Stimulated activated CD4-positive, alpha-beta T cell treated with anti-CD3 and anti-CD28 coated beads, TNF-alpha, amount 100 ng/mL, for 4 hours (primary cell): ENCODE measurements at places on chromosomes 3 and 15.

GRCh38 chr15:100125401-100126191 lies 216.2 kb downstream of the ADAMTS17 start:
- no peak for DNase-seq

DNA sequence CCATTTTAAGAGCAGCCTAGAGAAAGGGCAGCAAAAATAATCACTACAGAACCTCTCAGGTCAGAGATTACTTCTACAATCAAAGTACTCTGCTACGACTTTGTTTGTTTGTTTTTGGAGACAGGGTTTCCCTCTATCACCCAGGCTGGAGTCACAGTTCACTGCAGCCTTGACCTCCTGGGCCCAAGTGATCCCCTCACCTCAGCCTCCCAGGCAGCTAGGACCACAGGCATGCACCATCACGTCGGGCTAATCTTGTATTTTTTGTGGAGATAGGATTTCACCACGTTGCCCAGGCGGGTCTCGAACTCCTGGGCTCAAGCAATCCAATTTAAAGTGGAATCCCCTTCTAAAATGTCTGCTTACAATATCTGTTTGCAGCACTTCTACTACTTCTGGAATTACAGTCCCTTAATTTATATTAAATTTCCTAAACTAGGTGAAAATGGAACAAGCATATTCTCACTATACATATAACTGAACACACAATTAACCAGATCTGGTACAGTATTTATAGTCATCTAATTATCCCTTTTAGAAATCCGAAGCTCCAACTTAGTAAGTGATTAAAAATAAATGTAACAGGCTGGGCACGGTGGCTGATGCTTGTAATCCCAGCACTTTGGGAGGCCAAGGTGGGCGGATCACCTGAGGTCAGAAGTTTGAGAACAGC lies 4.4 kb downstream of the UACA start:
- DNase-seq: no peak

DNA sequence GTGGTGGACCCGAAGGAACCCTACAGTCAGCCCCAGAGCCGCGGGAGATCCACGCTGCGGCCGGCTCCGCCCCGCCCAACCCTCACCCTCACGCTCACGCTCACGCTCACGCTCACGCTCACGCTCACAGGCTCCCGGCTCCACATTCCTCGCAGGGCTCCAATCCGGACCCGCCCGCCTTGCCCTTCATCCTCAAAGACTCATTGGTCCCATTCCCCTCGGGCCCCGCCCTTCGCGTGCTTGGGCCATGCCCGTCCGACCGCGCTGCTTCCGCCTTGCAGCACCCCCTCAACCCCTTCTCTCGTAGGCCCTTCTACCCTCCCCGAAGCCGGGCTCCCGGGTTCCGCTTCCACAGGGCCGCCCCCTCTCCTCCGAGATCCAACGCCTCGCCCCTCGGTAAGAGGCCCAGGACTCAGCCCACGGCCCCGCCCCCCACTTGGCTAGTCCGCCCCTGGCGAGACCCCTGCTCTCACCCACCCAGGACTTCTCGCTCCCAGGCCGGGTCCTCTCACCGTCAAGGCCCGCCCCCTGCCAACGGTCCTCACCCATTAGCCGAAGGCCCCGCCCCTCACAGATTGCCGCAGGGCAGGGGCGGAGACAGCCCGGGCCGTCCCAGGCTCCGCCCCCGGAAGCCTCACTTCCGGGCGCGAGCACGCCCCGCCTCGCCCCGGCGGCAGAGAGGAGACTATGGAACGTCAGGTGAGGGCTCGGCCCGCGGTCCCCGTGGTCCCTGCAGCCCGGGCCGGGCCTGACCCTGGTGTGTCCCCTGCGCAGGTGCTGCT lies at the start of gene APEH:
Gene APEH, plus strand, starts transcription at position 637 of the 782 bp plus-strand sequence. Its CDS starts 51 bp downstream, at position 688.
- peak; percentile 97 for DNase-seq

DNA sequence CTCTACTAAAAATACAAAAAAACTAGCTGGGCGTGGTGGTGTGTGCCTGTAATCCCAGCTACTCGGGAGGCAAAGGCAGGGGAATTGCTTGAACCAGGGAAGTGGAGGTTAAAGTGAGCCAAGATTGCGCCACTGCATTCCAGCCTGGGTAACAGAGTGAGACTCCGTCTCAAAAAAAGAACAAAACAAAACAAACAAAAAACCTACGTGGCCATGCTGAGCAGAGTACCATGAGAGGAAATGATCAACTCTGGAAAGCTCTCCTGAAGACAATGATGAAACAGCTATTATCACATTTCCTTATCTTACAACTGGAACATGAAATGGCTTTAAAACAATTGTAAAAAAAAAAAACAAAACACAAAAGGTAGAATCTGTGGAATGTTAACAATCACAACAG lies 75.2 kb downstream of the CHSY1 start:
- DNase-seq: no peak

DNA sequence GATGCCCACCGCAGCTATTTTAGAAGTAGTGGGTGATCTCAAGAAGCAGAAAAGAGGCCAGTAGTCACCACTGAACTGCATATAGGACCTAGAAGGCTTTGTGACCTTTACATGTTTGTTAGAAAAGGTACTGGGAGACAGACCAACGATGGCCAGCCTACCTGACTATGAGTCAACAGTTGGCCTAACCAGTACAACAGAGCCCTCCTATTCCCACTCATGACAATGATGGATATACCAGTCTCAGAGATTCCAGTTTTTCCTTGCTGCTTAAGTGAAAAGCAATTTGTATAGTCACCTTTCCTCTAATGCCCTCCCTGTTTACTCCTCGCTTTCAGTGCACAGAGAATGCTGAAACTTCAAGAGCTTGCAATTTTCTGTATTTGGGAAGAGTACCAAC lies 86.6 kb upstream of the PPIB start:
- DNase-seq: no peak

DNA sequence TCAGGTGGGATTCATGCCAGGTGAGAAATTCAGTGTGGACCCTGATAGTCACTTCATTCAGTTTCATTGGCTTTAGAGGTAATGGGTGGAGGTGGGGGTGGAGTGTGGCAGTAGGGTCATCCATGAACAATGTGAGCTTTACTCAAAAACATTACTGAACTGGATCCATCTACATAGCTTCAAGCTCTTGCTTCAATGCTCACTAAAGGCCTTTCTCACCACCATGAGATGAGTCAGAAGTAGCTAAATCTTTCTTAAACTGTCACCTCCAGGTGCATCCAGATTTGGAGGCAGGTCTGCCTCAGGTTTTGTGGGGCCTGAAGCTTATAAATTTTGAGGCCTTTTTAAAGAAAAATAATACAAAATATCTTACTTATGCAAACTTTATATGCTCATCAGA lies 363.6 kb downstream of the CHST2 start:
- DNase-seq: no peak
